ENCODE measurements at places on chromosomes 1 and 21.

DNA sequence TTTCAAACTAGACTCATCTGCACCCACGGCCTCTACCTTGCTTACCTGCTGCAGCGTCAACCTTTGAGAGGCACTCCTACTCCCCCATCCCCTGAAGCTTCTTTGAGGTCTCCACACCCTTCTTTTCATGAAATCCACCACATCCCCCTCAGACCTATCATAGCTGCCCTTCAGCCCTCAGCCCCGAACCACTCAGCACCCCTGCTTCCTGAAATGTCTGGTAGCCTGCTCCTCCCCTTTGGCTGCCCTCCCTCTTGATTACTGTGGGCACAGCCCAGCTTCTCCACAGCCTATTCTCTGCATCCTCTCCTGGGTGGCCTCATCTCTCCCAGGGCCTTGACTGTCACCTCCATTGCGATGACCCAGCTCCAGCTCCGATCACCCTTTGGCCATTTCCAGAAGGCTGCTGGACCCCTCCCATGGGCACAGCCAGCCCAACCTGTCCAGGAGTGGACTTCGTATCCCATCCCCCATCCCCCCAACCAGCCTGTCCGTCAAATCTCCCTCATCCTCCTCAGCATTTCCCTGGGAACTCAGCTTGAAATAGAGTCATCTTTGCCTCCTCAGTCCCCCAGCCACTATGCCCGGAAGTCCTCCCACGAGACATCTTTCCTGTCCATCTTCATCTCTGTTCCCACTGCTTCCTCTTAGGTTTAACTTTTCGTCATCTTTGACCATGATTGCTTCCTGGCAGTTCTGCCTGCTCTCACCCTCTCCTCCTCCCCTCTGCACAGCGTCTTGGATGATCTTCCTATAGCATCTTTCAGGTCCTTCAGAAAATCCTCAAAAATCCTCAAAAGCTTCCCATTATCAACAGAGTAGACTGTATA, 6.1 kb upstream of the ADORA1 start:
- DNase-seq, result no peak

DNA sequence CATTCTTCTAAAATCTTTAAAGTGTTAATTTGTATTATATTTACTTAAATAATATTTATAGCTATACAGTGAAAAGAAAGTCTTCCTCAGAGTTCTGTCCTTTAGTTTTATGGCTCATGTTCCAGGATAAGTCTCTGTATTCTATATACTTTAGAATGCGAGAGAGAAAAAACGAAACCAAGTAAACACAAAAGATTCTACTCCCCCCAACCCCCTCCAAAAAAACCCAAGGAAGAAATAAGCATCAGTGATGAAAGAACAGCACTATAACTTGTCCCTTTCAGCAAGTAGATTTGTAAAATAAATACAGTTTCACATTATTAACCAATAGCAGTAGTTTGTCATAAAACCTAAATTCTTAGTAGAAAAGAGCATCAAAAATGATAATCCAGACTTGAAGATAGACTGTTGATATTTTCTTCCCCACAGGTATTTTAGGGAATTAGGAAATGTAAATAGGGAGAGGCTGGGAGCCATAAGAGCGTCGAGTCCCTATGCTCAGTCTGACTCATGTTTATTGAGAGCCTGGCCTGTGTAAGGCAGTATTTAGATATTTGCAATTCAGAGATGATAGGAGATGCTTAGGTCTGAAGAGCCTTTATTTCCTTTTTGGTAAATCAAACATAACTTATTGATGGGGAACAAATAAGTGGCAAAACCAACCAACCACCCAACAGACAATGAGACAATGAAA, 35.5 kb downstream of the CDC14A start:
- DNase-seq, result no peak

GRCh38 chr21:42508371-42508770, 5.3 kb upstream of the SLC37A1 start:
- DNase-seq, result no peak

- no peak for DNase-seq
Measured at GRCh38 chr21:16568661-16569060, 838.9 kb downstream of the USP25 start.

DNA sequence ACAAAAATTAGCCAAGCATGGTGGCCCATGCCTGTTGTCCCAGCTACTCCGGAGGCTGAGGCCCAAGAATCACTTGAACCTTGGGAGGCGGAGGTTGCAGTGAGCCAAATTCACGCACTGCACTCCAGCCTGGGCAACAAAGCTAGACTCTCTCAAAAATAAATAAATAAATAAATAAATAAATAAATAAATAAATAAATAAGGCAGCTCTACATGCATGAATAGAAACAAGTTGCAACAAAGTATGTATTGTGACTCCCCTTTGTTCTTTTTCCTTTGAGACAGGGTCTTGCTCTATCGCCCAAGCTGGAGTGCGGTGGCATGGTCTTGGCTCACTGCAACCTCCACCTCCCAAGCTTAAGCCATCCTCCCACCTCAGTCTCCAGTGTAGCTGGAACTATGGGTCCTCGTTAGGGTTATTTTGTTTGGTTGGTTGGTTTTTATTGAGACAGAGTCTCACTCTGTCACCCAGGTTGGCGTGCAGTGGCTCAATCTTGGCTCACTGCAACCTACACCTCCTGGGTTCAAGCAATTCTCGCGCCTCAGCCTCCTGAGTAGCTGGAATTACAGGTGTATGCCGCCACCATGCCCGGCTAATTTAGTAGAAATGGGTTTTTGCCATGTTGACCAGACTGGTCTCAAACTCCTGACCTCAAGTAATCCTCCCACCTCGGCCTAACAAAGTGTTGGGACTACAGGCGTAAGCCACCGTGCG, 8.0 kb downstream of the USP48 start:
- DNase-seq, result no peak

DNA sequence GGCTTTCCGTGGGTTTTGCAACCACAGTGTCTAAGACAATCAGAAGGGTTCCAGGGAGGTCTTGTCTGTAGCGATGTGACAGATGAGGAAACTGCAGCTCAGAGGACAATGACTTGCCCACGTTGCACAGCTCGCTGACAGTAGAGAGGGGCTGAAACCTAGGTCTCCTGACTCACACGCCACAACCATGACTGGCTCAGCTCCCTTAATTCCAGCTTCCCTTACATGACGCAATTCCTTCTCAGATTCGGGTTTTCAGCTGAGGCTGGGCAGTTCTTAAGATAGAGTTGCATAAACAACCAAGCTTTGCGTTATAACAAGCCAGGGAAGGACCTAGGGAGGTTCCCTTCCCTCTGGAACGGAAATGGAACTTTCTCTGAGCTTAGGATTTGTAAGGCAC, 36.3 kb downstream of the DHCR24 start:
- DNase-seq, result no peak
